Thoracic aorta (tissue), 2 donors: ENCODE measurements at places on chromosomes 1 and 21.

GRCh38 chr1:151238467-151238739, 16.1 kb upstream of the PSMD4 start:
- no peak for DNase-seq

GRCh38 chr21:44574457-44575306, 1.2 kb downstream of the KRTAP10-4 start:
- DNase-seq, result no peak

GRCh38 chr1:74791491-74791890, 58.5 kb downstream of the TYW3 start:
- DNase-seq, result no peak

GRCh38 chr1:114290776-114291175, 137.1 kb upstream of the SYT6 start:
- no peak for DNase-seq

DNA sequence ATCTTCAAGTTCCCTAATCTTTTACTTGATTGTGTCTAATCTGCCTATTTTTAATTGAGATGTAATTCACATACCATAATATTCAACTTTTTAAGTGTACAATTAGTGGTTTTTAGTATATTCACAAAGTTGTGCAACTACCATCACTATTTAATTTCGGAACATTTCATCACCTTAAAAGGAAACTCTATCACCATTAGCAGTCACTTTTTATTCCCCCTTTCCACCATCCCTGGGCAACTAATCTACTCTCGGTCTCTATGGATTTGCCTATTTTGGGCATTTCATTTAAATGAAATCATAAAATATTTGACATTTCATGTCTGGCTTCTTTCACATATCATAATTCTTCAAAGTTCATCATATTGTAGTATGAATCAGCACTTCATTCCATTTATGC, 30.6 kb upstream of the HYI start:
- no peak for DNase-seq

GRCh38 chr1:107326824-107327445, 186.1 kb downstream of the NTNG1 start:
- DNase-seq, result no peak
